ENCODE measurements at places on chromosomes 5 and 9.

GRCh38 chr5:111747337-111747736 is 9.7 kb downstream of the NREP start:
- no peak for DNase-seq

DNA sequence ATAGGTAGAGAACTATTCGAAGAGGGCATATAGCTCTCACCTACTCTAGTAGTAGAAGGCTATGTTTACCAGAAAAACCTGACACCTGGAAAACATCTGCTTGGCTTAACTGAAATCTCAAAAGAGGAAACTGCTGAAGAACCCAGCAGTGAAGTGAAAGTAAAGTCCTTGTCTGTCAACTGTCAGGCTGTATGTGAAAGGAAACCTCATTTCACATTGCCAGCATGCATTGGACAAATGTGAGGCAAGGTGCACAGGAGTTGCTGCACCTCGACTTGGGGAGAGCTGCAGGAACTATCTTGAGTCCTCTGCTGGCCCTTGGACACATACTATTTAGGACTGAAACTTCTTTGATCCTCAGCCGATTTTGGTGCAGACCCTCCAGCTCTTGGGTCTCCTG is 53.3 kb downstream of the NREP start:
- DNase-seq: no peak

GRCh38 chr9:4117835-4118610 is 181.8 kb downstream of the GLIS3 start:
- DNase-seq: no peak

DNA sequence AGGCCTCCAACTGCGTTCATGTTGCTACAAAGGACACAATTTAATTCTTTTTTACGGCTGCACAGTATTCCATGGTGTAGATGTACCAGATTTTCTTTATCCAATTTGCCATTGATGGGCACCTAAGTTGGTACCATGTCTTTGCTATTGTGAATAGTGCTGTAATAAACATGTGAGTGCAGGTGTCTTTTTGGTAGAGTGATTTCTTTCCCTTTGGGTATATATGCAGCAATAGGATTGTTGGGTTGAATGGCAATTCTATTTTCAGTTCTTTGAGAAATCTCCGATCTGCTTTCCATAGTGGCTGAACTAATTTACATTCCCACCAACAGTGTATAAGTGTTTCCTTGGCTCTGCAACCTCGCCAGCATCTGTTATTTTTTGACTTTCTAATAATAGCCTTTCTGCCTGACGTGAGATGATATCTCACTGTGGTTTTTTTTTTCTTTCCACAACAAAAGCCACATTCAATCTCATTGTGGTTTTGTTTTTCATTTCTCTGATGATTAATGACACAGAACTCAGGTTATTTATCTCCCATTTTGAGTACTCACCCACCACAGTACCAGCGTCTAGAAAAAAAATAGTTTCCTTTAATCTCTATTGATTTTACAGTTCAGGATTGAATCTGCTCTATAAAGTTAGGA is 21.9 kb downstream of the ARRDC3 start:
- DNase-seq: no peak

GRCh38 chr9:111922324-111923013 is 25.9 kb downstream of the UGCG start:
- no peak for DNase-seq

DNA sequence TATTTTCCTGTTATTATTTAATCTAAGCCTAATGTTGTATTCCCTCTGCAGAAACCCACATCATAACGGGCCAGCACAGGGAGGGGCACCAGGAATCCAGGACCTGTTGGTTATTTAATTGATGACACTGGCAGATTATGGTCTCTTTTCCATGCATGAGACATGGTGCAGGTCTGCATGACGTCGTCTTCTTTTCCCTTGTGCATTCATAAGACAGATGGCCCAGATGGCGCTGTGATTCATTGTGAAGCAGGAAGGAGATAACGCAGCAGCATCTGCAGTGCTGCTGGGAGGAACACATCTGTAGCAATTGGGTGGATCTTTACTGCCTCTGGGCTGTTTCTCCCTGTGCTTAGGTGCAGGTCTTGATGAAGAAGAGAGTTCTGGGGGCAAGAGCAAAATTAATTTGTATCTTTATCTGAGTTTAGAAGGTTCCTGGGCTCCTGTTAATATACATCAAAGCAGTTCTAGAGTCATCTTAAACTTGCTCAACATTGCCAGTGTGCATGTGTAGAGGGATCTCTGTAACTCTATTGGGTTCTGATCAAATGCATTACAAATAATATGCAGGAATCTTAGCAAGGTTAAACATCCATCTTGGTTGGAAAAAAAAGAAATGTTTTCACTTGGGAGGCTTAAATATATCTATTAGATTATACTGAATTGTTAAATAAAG is 176.1 kb downstream of the PCSK1 start:
- no peak for DNase-seq

DNA sequence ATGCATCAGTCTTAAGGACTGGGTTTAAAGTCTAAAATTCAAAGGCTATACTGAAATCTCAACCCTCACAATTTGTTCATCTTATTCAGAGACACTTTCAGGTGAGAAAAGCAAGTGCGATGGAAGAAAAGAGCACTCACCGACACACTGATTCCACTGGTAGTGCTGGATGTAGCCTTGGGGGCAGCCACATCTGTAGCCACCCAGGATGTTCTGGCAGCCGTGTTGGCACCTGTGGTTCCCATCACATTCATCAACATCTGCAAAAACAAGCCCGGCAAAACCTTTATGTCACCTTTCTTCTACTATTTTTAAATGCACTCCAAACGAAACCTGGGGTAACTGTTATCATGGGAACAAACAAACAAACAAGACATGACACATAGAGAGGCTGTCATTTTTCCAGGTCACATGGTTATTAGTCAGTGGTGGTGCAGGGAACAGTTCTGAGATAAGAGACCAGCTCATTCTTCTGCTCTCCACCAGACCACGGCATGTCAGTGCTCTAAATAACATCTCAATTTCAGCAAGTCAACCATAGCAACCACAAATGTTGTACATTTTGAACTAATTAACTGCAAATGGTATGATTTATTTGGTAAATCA is 188.4 kb downstream of the SLC12A2 start:
- no peak for DNase-seq

DNA sequence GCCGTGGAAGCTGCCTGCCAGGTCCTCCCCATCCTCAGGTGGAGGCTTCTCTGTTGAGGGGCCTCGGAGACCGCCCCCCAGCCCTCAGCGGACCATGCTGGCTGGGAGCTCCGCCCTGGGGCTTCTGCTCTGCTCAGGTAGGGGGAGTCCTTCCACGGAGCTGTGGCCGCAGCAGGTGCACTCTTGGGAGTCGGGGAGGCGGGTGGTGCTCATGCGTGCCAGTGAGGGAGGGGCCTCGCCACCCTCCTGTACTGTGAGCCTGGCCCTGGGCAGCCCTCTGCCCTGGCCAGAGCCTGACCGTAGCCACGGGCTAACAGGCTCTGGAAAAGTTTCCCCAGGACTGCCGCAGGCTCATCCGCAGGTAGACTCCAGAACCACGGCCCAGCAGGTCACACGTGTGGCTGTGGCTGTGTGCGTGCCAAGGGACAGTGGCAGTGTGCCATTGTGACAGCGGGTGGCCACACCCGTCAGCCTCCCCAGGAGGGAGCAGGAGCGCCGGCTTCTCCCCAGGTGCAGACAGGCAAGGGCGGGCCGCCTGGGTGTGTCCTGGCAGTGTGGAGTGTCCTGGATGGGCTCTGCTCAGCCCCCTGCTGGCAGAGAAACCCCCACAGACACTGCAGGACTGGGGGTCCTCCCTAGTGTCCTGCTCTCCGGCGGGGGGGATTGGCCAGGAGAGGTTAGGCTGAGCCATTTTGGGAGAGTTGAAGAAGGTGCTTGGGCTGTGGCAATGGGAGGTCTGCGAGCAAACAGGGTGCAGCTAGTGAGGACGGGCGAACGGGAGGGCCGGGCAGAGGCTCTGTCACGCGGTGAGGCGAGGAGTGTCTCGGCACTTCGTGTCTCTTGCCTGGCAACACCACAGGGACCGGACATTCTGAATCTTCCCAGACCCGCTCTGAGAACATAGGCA is 29.5 kb downstream of the TPPP start:
- DNase-seq: no peak

- no peak for DNase-seq
Measured at GRCh38 chr9:108903420-108904103, 30.4 kb downstream of the ELP1 start.

- DNase-seq: no peak
Measured at GRCh38 chr9:101481261-101481660, 45.7 kb upstream of the ALDOB start.

DNA sequence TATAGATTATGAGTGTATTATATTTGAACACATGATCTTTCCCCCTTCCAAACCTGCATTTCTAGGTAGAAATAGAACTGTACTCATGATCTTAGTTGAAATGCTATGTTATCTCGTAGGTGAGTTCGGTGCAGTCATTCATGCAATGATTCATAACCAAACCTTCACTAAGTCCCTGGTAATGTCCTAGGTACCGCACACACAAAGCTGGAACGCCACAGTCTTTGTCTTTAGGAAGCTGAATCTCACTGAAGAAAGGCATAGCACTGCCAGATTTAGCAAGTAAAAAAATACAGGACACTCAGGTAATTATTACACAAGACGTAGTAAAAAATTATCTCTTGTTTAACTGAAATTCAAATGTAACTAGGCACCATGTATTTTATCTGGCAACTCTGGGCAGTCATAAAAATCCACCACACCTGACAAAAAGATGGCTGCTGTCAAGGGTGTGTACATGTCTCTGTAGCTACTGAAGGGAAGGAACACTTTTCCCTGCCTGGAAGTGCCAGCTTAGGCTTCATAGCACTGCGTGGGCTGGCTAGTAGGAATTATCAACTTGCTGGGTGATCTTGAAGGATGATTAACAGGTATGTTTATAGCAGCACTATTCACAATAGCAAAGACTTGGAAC is 28.0 kb upstream of the TXN start:
- DNase-seq: no peak
